Stimulated activated CD4-positive, alpha-beta T cell treated with anti-CD3 and anti-CD28 coated beads, TNF-alpha, amount 100 ng/mL, for 4 hours (primary cell): ENCODE measurements at places on chromosomes 12 and 14.

- no peak for DNase-seq
Observed at GRCh38 chr14:50025073-50025472, 91.3 kb downstream of the VCPKMT start.

DNA sequence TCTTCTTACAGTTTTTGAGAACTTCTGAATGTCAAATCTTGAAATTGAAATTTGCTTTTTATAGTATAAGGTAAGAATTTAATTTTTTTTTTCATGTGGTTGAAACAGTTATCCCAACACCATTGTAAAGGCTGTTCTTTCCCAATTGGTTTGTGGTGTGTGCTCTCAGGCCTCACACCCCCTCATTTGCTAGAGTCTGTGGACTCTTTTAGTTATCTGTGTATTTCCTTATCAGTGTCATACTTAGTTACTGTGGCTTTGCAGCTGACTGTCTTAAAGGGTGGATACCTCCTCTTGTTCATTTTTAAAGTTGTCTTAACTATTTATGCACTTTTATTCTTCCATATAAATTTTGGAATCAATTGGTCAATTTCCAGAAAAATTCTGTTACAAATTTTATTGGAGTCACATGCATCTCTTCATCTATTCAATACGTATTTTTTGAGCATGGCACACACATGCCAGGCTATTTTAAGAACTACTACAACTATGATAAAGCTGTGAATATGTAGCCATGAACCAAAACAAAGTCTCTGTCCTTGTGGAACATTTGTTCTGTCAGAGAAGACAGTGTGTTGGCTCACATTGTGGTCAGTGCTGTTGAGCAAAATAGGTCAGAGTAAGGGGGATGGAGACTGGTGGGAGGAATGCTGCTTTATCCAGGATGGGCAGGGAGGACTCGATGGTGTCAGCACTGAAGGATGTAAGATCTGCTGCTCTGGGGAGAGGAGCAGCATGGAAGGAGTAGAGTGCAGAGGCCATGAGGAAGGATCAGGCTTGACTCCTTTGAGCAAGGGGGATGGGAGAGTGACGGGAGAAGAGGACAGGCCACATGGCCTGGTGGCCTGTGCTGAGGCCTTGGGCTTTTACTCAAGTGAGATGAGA lies 24.1 kb downstream of the FGF23 start:
- no peak for DNase-seq

DNA sequence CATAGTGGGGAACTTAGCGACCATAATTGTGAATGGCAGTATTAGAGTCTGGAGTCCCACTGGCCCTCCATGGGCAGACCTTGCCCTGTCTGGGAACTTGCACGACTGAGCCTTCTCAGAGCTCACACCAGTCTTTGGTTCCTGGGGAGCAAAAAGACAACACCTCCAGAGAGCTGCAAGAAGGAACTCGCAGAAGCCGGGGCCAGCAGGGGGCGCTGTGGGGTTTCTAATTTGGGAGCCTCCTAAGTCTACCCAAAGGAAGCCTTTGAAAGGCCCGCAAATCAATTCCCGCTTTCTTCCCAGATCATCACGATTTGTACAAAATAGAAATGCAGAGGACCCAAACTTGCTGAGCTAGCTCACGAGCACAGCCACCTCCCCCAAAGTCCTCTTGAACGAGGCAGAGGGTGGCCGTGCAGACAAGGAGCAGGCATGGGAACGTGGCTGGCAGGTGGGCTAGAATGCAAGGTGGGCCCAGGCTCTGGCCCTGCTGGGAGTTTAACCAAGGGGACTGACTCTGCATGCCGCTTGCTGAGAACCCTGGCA lies 46.3 kb upstream of the FBXO21 start:
- peak; percentile 43 for DNase-seq

GRCh38 chr12:49534731-49535278 lies 4.0 kb upstream of the KCNH3 start:
- no peak for DNase-seq

DNA sequence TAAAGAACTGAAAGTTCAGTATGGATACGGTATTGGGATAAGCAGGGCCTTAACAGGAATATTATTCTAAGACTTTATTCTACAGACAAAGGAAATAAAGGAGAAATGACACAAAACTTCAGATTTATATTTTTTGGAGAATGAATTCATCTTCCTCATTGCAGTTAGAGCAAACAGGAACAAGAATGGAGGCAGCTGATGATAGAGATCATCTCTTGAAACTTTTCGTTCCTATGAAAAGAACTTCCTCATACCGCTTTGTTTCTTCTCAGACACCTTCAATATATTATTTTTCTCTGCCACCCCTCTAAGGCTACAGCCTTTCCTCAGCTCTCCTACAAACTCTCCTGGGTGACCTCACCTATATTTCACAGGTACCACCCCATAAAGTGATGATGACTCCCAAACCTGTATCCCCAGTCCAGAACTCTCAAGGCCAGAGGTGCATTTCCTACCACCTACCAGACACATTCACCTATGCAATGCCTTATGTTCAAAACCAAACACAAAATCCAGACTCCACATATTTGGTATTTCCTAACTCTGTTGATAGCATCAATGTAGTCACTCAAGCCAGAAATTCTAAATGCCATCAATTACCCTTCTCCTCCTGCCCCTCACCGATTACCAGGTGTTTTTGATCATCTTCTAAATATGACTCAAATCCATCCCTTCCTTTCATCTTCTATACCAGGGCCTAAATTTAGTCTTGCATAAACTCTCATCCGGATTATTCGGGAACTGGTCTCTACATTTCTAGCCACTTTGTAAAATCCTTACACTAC lies 7.4 kb downstream of the MAP4K5 start:
- DNase-seq: no peak

GRCh38 chr12:53218551-53219291 lies 11.7 kb upstream of the ITGB7 start:
- DNase-seq: no peak

GRCh38 chr14:77570706-77571268 lies 45.6 kb downstream of the SPTLC2 start:
- DNase-seq: no peak

DNA sequence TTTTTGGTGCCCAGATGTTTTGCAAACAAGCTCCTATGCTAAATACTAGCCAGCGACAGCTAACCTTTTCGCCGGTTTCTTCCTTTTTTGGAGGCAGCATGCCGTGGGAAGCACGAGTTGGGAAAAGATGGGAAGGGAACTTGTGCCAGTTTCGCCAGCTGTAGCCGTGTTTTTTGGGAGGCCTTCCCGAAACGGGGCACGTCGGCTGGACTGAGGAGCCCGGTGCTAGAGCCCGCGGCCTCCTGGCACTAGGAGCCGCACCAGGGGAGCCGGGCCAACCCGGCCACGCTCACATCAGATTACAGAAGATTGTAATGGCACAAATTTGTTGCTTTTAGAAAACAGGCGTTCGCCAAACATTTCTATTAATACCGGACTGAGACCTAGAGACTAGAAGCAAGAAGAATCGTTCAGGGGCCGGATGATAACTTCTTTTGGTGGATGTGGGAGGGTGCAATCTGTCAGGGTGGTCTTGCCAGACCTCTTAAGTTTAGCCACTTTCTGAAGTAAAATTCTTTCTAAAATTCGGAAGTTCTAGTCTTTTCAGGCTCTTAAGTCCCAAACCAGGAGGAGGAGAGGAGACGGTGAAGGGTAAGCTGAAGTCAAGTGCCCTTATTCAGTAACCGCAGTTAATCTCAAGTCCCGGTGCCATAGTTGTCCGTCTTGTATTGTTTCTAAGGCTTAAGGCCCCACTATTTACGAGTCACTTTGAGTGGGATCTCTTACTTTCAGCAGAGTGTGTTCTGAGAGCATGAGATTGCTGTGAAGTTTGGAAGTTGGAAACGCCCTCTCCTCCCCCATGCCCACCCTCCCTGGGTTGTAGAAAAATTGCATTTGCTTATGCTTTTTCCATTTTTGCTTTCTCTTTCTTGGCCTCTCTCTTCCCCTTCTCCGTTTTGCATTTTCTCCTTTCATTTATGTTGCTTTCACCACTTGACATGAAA lies 1.3 kb downstream of the RASSF3 start:
- DNase-seq: no peak

DNA sequence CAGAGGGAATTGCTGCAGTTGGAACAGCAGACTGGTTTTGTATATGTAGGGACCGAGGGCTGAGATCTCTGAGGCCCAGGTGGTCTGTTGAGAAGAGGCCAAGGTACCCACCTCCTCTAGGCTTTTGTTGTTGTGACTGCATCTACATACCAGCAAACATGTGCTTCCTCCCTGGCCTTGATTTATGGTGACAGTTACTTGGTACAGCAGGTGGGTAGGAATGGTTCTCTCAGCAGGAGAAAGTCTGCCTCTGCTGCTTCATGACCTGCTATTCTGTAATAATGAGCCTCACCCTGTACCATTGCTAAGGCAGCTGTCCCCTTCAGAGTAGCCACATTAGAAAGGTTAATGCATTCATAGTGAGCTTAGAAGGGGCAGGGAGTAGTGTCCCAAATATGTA lies 196.7 kb upstream of the PELI2 start:
- DNase-seq: no peak

- no peak for DNase-seq
Observed at GRCh38 chr14:97219431-97220017, 422.3 kb downstream of the VRK1 start.

DNA sequence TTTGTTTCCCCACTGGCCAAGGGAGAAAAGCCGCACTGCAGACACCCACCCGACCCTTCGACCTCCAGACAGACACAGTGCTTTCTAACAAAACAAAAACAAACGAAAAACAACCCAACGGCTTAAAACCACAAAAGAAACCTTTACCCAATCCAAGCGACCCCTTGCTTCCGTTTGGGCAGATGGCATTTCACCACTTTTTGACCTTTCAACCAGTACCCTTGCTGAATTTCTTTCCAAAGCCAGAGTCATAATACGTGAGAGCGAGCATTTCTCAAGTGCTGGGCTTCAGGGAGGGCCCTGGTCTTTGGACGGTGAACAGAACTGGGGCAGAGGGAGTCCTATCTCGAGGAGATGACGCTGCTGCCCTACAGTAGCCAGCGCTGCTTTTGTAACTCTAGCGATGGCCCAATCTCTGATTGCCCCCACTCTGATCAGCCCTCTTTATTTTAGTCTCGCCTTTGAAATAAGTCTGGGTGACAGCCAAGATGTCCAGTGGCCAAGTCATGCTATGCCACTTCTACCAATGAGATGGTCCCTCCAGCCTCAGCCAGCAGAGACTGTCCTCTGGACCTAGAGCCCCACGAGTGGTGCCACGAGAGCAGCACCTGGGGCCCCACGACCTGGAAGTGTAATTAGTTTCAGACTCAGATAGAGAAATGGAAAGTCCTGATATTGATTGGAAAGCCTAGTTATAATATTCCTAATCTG lies 21.9 kb upstream of the ADIPOR2 start:
- no peak for DNase-seq

DNA sequence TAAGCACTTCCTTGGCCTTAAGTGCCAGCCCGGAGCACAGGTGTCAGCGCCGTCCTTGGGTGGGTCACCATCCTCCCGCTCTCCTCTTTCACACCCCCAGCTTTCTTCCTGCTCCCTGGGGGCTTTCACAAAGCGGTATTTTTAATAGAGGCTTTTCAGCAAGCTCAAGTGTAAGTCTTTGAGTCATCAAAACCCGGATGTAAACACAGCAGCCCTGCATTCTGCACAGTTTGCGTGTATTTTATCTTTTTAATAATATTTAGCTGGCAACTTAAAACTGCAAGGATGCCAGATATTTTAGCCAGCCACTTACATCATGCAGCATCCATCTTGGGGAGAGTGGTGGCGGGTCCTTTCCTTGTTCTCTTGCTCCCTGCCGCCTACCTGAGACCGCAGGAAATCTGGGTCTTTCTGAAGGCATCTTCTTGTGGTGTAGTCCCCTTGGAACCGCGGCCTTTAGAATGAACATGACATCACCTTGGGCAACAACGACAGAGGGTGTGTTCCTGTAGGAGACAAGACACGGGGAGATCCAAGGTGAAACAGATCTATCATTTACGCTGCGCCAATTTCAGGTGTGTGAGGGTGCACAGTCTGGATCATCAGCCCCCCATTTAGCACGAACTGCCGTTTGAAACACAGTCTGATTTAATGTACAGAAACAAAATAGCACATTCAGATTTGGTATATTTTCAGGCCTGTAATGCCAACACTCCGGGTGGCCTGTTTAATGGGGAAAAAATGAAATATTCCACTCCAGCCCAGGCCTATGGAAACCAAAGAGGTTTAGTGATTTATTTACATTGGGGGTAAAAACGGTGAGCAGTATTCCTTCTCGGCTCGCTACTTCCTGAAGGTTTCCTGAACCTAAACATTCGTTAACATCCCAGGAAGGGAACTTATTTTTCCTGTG lies 12.5 kb upstream of the IRF2BPL start:
- no peak for DNase-seq

DNA sequence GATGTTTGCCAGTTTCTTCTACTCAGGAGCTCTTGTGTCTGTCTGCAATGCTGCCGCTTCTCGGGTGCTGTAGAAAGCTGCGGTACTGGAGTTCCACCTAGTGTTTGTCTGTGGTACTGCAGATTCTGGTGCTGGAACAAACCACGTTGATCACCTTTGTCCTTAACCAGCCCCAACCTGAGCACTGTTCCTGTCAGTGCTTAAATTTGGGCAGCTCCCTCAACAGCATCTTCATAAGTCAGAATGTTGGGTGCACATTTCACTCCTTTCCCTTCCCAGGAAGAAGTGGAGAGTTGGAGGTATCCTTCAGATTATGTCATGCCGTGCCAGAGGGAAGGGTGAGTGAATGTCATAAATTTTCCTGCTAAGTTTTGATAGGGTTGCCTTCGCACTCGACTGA lies 48.7 kb upstream of the LALBA start:
- DNase-seq: peak; percentile 46

DNA sequence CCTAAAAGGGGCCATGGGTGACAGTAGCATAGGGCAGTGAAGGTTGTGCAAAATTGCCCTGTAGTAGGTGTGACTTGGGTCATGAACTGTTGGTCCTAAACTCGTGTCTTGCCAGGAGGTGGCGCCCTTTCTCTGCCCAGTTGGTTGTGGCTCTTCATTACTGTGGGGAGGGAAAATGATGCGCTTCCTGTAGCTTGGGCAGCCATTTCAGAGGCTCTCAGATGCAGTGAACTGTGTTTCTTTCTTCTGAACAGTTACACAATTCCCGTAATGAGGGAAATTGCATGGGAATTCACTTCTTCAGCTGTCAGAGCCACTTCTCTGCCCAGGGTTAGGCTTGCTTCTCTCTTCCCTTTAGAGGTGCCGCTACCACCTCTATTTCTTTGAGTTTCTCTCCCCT lies 148.1 kb upstream of the NRXN3 start:
- DNase-seq: no peak

DNA sequence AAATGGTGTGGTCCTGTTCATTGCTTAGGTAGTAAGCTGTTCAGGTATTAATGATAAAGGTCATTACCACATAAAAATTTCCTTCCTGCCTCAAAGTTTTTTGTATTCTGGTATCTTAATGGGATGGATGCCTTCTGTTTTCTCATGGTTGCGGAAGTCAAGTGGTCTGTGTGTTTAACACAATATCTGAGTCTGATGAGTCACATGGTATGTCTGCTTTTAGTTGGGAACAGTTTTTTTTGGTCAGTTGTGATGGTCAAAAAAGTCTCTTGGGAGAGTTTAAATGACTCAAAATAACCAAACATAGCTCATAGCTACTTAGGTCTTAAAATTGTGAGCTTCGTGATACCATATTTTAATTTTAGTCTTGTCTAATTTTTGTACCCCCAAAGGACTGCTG lies 40.7 kb downstream of the STK38L start:
- DNase-seq: no peak
